ENCODE measurements at places on chromosomes 7 and 10.
A peak's percentile ranks its signal among the peaks of the same experiment; 100 is the strongest.

GRCh38 chr7:38686888-38687287 is 55.7 kb upstream of the AMPH start:
- DNase-seq = no peak

- DNase-seq = no peak
These were observed 66.8 kb downstream of the CD36 start for GRCh38 chr7:80705130-80705781.

DNA sequence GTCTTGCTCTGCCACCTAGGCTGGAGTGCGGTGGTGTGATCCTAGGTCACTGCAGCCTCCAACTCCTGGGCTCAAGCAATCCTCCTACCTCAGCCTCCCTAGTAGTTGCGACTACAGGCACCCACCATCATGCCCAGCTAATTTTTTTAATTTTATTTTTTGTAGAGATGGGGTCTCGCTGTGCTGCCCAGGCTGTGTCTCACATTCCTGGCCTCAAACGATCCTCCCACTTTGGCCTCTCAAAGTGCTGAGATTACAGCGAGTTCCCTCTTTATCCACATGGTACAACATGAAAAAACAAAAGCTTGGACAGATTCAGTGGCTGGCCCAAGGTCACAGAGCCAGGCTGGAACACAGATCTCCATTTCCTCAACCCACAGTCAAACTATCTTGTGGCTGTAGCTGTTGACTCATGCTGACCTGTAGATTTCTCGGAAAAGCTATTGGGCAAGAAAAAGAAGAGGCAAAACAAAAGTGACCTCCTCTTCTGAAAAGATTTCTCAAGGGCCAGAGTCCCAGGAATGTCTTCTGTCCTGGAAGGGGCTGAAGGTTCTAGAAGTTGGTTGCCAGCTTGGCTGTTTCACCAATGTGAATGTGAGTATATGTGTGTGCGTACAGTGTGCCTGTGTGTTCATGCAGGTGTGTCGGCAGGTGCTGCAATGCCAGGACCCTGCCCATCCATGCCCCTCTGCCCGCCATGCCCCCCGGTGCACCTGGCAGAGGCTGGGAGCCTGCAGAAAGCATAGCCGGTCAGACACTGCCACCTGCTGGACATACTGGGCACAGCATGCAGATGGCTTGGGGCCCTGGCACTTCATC is 28.4 kb downstream of the TMEM130 start:
- peak; percentile 66 for DNase-seq

GRCh38 chr7:20464891-20465290 is 134.2 kb downstream of the ITGB8 start:
- no peak for DNase-seq

DNA sequence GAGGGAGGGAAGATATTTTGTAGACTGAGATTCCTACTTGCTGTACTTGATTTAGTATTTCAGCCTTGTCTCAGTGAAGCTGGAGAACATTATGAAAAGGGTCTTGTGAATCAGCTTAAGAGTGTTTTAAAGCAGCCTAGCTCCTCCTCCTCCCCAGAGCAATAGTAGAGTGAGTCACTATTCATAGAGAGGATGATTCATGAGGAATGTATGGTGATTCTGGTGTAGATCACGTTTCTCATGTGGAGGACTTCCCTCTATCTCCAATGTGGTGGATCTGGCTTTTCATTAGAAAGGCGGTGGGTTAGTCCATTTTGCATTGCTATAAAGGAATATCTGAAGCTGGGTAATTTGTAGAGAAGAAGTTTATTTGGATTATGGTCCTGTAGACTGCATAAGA is 340.1 kb upstream of the CHRM2 start:
- no peak for DNase-seq

DNA sequence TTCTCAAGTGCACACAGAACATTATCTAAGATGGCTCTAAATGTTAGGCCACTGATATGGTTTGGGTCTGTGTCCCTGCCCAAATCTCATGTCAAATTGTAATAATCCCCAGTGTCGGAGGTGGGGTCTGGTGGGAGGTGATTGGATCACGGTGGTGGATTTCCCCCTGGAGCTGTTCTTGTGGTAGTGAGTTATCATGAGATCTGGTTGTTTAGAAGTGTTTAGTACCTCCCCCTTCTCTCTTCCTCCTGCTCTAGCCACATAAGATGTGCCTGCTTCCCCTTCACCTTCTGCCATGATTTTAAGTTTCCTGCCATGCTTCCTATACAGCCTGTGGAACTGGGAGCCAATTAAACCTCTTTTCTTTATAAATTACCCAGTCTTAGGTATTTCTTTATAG is 11.2 kb upstream of the GSTK1 start:
- DNase-seq = no peak

- DNase-seq = no peak
These were observed 65.5 kb downstream of the ATAD1 start for GRCh38 chr10:87752566-87752965.

- no peak for DNase-seq
These were observed 29.9 kb downstream of the RNLS start for GRCh38 chr10:88553116-88553752.

DNA sequence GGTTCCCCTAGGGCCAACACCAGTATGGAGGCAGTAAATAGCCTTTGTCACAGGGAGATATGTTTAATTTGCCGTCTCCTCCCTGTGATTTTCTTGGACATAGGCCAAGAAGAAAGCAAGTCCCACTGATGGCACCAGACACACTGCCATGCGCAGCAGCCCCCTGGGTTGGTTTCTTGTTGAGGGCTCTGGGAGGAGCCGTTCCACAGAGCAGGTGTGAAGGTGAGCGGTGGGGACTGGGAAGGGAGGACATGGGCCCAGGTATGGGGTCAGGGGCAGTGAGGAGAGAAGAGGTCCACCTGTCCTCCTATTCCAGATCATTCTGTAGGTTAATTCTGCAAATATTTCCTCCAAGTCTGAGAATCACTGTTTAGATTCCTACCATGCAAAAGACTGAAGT is 376.1 kb downstream of the PLXNA4 start:
- no peak for DNase-seq

- DNase-seq = no peak
These were observed 293.5 kb upstream of the IMMP2L start for GRCh38 chr7:111855842-111856227.

DNA sequence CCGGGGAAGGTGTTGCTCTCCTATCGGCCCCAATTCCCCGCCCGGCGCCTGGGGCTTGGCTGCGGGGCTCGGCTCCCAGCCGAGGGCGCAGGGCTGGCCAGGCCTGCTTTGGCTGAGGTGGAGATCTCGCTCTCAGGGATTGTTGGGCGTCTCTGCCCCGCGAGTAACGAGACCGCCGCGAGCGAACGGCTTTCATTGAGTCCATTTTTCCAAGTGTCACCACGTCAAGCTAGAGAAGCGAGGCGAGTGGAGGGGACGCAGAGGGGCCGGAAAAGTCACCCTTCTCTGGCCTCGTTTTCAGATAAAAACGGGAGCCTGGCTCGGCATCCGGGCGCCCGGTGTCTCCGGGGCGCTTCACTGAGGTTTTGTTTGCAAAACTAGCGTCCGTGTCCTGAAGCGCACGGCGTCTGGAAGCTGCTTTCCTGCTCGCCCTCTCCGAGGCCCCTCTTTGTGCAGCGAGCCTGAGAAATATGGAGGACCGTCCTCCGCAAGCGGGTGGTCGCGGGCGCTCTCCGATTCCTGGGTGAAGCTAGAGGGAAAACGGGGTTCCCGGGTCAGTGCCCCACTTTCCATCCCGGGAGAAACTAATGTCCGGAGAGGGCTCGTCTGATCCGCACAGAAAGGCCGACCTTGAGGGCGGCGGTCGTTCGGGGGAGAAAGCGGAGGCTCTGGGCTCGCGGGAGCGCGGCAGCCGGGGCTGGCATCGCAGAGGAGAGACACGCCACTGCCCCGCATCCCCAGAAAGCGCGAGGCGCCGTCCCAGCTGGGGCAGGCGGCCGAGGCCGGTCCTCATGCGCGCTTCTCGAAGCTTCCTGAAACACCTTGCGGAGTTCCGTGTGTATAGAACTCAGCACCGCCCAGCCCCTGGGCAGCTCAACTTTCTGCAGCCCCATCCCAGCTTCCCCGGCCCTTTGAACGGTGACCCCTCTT is 3.5 kb upstream of the EN2 start:
- no peak for DNase-seq

DNA sequence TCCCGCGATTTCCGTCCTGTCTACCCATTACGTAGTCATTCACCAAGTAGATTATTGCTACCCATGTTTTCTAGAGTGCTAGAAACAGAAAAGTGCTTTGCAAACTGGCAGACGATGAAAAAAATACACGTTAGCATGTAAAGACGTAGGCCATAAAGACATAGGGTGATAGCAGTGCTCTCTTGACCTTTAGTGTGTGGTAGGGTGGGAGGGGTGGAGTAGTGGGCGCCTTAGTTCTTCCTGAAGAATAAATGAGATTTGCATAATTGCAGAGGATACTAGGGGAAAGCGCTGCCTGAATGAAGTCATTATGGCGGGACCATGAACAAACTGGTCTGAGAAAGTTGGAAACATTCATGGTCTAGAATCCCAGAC is 948 bp downstream of the ZNF485 start:
- no peak for DNase-seq

- no peak for DNase-seq
These were observed 20.1 kb downstream of the SFR1 start for GRCh38 chr10:104142081-104142480.

GRCh38 chr10:42952931-42953683 is 123.8 kb upstream of the RET start:
- no peak for DNase-seq

- DNase-seq = no peak
These were observed 182.7 kb downstream of the ELFN1 start for GRCh38 chr7:1852517-1853430.

Data from stimulated activated CD4-positive, alpha-beta T cell treated with anti-CD3 and anti-CD28 coated beads, TNF-alpha, amount 100 ng/mL, for 1 hour (primary cell).